Stimulated activated CD4-positive, alpha-beta T cell treated with anti-CD3 and anti-CD28 coated beads, TNF-alpha, amount 100 ng/mL, for 1 hour (primary cell): ENCODE measurements at places on chromosomes 12 and 14.

- no peak for DNase-seq
Observed at GRCh38 chr14:103056322-103057027, 874 bp downstream of the CDC42BPB start.

DNA sequence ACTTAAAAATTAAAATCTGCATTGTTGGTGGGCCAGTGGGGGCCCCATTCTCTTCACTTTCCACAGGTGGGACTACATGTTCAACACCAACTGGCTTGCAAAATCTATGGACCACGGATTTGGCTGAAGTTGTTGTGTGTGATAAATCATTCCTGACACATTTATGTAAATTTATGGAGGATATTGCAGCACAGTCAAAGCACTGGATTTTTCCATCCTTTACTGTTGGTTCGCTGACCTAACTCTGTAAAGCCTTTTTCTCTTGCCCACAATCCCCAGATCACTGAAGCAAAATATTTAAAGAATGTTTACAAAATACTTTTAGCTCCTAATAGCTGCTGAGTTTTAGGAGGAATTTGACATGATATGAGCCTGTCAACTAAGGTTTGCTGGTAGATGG is 219.7 kb upstream of the PRICKLE1 start:
- no peak for DNase-seq

- no peak for DNase-seq
Observed at GRCh38 chr12:72281126-72281525, 9.0 kb downstream of the TRHDE start.

- no peak for DNase-seq
Observed at GRCh38 chr12:53505555-53506449, 1.5 kb downstream of the NPFF start.

GRCh38 chr12:108789546-108789945 is 58.2 kb upstream of the CORO1C start:
- no peak for DNase-seq

DNA sequence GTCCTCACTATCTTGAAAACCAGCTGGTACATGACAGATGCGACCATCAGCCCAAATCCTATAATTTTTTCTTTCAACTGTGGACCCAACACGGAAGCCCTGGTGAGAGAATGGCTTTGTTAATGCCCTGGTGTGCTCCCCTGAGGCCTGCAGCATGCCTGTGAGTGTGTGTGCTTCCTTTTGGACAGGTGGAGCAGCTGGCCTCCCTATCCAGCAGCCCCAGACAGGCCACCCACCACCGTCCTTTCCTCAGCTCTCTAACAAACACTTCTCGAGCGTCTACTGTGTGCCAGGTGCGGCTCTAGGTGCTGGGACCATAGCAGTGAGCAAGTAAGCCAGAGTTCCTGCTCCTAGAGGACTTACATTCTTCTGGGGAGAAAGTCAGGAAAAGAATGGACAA is 78.9 kb upstream of the GZMB start:
- DNase-seq: no peak
